ENCODE measurements at places on chromosomes 7 and 10. TPM values are rescaled to one million over a fixed set of nuclear protein-coding genes. Genes with fewer than 3 reads are reported as not detected.

- no peak for DNase-seq
These were observed 2.9 kb downstream of the HKDC1 start for GRCh38 chr10:69223028-69223342.

DNA sequence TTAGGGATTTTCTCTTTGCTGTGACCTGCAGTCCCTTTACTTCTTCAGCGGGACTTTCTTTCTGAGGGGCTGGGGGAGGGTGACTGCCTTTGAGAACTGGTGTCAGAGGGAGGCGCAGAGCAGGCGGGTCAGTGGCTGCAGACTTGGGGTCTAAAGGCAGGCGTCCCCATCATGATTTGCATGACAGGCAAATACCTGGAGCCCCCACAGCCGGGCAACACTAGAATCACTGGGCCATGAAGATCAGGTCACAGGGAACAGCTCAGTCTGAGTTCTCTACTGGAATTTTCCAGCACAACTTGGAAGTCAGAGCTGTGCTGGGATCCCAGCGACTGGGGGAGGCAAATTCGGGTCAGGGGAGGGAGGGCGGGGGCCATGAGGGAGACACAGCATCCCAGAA is 29.2 kb upstream of the PITRM1 start:
- DNase-seq = no peak

DNA sequence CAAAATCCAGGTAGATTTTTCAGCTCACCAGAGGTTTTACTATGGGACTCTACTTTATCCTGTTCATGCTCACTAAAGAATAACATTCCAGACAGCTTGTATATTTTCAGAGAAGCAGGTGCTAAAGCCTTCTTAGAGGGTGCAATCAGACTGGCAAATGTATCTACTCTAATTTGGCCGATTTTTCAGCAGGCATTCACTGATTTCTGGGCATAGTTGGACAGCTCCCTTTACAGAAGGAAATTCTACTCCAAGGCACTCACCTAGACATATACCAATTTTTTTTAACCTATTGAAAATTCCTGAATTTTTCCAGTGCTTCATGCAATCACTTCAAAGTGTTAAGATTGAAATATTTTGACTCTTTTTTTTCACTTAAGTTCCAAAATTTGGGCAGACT is 3.8 kb upstream of the CNTNAP2 start:
- no peak for DNase-seq

- peak; percentile 3 for DNase-seq
These were observed 24.9 kb downstream of the NRBF2 start for GRCh38 chr10:63157845-63158624.

GRCh38 chr10:128461991-128462390 is 335.8 kb upstream of the MKI67 start:
- DNase-seq = no peak

- DNase-seq = no peak
These were observed 135.9 kb downstream of the ITGB8 start for GRCh38 chr7:20466543-20467021.

GRCh38 chr10:450463-450862 is 239.0 kb downstream of the DIP2C start:
- no peak for DNase-seq

DNA sequence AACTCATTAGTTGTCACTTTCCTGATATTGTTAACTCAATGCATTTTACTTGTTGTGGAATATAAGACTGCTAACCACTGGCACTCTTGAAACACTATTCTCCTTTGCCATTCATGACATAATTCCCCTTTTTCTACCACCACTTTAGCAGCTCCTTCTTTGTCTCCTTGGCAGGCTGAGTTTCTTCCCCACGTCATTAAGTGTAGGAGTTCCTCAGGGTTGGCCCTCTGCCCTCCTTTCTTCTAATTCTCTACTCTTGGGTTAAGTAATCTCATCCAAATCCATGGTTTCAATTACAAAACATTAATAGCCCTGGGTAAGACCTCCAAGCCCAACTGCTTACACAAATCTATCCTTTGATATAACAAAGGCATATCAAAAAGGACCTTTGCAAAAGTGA is 175.1 kb downstream of the HGF start:
- no peak for DNase-seq

DNA sequence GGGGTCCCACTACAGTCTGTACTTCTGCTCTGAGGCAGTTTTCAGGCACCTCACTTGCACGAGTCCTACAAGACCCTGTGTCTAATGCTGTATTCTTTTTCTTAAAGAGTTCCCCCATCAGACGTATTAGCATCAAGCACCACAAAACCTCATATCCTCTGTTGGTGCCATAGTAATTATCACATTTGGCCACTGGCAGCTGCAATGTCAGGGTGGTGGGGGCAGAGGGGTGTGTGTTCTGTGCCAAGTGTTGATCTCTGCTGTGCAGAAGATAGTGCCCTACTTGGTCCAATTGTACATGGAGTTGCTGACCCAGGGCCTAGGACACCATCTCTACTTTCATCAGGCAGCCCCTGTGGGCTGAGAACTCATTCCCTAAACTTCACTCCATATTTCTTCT is 20.0 kb upstream of the JAZF1 start:
- DNase-seq = no peak

GRCh38 chr7:25549271-25549921 is 321.1 kb upstream of the NPVF start:
- no peak for DNase-seq

GRCh38 chr10:18104223-18104872 is 35.9 kb upstream of the CACNB2 start:
- no peak for DNase-seq

DNA sequence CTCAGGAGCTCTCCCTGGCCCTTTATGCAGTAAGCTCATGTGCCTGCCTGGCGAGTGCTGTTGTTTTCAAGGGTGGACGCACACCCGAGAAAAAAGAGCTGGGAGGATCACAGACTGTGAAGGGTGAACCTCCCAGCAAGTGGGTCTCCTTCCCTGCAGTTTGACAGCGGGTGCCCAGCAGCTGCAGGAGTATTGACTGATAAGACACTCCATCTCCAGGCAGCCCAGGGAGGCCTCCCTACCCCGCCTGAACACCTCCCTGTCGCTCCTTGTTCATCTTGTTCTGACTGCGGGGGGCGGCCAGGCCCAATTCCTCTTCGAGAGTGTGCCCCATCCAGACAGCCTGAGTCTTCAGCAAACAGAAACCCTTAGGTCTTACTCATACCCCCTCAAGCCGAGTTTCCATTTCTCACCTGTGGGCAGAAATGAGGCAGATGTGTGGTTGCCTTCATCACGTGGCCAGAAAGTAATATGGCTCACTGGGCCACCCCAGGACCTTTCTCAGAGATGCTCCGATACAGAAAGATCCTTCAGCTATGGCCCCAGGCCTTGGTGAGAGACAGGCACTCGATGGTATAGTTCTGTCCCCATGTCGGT is 17.2 kb downstream of the MDH2 start:
- DNase-seq = no peak

GRCh38 chr7:32145911-32146310 is 75.7 kb upstream of the PDE1C start:
- no peak for DNase-seq

GRCh38 chr7:49776994-49777393 is 3.6 kb downstream of the VWC2 start:
- DNase-seq = no peak

DNA sequence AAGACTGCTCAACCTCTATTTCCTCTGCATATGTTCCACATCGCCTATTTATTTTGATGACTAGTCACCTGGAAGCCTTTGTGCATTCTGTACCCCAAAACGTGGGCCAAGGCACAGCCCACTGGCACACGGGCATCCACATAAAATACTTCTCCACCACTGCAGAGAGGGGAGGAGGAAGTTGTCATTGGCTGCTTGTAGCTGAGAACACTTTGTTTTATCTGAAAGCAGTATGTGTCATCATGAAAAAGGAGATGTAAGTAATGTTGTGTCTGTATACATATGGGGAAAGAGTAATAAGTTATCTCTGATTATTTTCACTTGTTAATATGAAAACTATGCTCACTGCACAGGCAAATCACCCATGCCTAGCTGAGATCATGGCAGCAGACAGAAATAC is 48.2 kb upstream of the AMPH start:
- DNase-seq = peak; percentile 17

- no peak for DNase-seq
These were observed 101.1 kb upstream of the TCF7L2 start for GRCh38 chr10:112848868-112849430.

GRCh38 chr10:63416376-63416775 is 49.4 kb downstream of the JMJD1C start:
- DNase-seq = no peak

DNA sequence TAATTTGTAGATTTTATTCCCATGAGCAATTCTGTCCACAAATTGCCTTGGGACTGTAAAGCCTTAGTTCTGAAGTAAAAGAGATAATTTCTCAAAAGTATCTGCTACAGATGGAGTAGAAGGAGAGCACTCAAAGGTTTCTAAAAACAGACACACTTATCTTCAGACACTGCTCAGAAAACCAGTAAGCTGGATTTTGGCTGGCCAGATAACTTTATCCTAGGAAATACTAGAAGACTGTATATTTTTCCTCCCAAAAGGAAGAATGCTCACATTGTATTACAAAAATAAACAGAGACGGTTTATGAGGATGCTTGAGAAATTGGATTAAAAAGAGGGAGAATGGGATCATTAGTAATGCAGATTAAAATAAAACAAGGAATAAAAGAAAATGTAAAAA is 178.0 kb upstream of the IGFBP3 start:
- no peak for DNase-seq

Gene SH3PXD2A
- 69.3 TPM for total RNA-seq

Gene POMZP3
- total RNA-seq = 10.4 TPM

Gene ANKRD30A
- not detected for total RNA-seq

Gene JCAD
- 64.2 TPM for total RNA-seq

Gene PCDH15
- 0.50 TPM for total RNA-seq

Gene OSBPL3
- total RNA-seq = 4.6 TPM

Gene MUC12
- total RNA-seq = not detected

Gene ACTR3C
- 10.1 TPM for total RNA-seq

Gene CLRN3
- total RNA-seq = not detected

Gene GIMAP4
- 18.3 TPM for total RNA-seq

Gene CYP17A1
- total RNA-seq = not detected

Data from esophagus muscularis mucosa (tissue), 4 donors.